ENCODE measurements at places on chromosomes 5 and 9.

DNA sequence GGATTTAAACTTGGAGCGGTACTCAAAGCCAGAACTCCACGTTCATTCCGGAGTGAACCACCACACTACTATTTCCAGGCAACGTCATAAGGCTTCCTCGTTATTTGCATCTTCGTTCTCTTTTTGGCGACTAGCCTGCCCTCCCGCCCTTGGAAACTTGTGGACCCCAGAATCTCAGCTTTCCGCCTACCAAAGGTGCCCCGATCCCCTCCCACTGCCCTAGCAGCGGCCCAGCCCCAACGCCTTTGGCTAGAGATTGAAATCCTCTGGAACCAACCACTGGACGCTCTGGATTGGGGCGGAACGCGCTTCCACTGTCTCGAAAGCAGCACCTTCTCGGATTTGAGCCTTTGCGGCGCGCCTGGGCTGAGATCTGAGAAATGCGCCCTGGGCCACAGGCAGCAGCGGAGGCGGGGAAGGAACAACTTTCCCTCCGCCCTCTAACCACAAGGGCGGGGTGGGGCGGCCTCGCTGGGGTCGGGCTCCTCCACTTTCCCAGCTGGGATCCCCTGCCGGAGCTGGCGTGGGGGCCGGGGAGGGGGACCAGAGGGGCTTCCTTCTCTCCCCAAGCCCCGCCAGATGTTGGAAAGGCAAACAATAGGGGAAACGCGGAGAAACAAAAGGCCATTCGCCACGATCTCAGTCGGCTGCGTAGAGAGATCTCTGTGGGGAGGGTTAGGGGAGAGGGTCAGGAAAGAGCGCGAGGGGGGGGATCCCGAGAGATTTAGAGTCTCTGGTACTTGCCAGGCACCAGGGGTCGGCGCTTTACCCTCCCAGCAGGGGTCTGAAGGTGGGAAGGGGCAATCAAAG lies 1.3 kb downstream of the MOB3B start:
- no peak for DNase-seq

GRCh38 chr5:37435261-37435660 lies 56.1 kb downstream of the WDR70 start:
- DNase-seq: no peak

DNA sequence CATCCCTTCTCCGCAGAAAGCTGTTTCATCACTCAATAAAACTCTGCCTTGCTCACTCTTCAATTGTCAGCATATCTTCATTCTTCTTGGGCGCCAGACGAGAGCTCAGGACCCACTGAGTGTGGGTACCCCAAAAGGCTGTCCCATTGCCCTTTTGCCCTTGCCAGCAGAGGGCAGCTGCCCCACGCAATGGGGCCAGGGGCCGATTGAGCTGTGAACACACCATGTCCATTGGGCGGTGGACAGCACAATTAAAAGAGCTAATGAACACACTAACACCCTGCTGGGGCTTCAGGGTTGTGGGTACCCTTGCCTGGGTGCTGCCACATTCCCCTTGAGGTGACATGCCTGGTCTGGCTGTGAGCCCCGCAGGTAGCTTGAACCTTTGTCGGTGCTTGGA lies 487.2 kb upstream of the NUDT12 start:
- no peak for DNase-seq

DNA sequence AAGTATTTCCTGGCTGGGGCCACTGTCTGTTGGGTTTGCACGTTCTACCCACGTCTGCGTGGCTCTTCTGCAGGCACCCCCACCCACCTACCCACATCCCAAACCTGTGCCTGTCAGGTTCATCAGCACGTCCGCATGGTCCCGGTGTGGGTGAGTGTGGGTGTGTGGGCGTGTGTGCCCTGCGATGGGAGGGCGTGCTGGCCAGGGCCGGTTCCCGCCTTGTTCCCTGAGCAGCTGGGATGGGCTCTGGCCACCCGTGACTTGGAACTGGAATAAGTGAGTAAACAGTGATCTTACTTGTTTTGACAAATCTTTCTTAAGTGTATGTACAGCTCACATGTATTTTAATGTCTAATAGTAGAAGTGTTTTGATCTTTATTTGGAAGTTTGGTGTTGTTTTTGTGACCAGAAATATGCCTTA lies 20.4 kb downstream of the ERGIC1 start:
- no peak for DNase-seq
